ENCODE measurements at places on chromosomes 3 and 15.

- no peak for DNase-seq
Measured at GRCh38 chr3:106420628-106421027, 551.8 kb upstream of the CBLB start.

DNA sequence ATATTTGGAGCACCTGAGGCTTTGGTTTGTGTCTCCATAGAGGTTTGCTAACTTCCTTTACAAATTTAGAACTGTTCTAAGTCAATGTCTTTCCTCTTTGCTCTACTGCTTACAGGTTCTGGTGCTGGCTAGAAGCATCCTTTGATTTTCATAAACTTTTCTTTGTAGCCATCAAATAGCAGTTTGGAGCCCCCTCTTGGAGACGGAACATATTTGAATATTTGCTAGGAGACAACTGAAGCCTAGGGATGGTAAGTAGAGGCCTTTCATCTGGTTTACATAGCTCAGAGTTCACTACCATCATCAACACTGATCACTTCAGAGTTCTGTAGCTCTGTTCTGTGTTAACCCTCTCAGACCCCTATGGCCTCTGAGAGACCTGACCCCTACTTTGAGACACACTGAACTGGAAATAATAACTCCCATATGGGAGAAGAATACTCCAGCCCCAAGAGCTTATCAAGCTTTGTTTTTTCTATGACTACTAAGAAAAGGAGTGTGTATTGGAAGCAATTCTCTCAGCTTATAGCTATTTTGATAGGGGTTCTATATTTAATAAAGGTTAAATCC lies 420.4 kb downstream of the EPHA3 start:
- DNase-seq: no peak

GRCh38 chr3:120370463-120370862 lies 21.3 kb upstream of the LRRC58 start:
- DNase-seq: no peak

DNA sequence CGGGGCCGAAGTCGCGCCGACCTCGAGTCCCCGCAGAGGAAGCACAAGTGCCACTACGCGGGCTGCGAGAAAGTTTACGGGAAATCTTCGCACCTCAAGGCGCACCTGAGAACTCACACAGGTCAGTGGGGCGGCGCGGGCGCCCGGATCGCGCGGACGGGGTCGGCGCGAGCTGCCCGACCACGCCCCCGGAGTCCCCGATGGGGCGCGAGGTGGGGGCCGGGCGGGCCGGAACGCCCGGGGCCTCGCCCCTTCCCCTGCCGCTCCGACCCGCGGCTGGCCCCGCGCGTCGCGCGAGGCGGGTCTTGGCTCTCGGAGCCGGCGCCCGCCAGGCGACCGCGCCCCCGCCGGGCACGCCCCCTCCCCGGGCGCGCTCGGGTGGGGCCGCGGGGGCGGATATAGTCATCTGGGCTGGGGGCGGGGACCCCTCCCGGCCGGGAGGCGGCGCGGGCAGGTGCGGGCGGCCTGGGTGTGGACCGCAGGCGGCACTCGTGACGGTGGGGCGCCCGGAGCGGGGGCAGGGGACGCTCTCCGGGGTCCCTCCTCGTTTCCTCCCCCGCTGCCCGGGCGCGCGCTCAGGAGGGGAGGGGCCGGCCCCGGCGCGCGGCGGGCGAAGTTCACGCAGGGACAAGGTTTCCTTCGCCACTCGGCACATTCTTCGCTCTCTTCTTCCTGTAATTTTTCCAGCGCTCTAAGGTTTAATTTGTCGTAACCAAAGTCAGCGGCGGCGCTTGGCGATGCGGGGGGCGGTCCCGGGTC lies 1.2 kb downstream of the KLF13 start:
- peak; percentile 76 for DNase-seq

GRCh38 chr3:126084768-126085180 lies 850 bp upstream of the SLC41A3 start:
- no peak for DNase-seq

GRCh38 chr3:30578986-30579579 lies 27.3 kb upstream of the TGFBR2 start:
- no peak for DNase-seq

Data from T-helper 9 cell (primary cell).